ENCODE measurements at places on chromosomes 2 and 18.
A peak's percentile ranks its signal among the peaks of the same experiment; 100 is the strongest.

DNA sequence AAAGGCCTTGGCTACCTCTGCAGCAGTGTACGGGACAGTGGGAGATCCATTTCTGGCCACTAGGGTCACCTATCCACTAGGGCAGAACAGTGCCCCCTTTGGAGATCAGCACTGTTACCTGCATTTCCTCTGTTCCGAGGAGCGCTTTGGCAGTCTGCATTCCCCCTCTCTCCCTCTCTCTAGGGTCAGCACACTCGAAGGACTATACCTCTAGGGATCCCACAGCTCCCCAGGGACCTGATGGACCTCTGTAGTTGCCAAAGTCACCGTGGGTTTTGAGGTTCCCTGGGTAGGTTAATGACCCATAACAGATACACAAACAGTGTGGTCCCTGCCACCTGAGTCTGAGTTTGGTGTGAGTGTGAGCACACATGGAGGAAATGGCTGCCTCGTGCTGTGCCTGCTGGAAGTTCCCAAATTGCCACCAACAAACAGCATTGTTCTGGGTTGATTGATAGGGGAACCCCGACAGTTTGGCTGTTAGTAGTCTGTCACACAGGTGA lies 99.8 kb upstream of the VWC2L start:
- no peak for DNase-seq

- DNase-seq: peak; percentile 19
Observed at GRCh38 chr2:201696151-201696659, 2.2 kb downstream of the MPP4 start.

GRCh38 chr2:182792441-182792840 lies 74.0 kb downstream of the FRZB start:
- no peak for DNase-seq

DNA sequence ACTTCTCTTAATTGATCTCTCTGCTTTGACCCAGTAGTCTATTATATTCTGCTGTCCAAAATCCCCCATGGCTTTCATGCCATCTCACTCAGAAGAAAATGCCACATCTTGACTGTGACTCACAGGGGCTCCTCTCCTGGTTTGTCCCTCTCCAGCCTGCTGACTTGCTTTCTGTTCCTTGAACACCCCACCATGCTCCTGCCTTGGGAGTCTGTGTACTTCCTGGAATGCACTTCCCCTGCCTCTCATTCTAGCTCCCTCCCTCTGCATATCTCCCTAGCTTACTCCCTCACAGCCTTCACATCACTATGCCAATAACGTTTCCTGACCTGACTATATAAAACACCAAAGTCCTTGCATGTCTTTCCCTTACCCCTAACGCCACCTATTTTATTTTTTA lies 167.2 kb downstream of the TRIB2 start:
- no peak for DNase-seq

DNA sequence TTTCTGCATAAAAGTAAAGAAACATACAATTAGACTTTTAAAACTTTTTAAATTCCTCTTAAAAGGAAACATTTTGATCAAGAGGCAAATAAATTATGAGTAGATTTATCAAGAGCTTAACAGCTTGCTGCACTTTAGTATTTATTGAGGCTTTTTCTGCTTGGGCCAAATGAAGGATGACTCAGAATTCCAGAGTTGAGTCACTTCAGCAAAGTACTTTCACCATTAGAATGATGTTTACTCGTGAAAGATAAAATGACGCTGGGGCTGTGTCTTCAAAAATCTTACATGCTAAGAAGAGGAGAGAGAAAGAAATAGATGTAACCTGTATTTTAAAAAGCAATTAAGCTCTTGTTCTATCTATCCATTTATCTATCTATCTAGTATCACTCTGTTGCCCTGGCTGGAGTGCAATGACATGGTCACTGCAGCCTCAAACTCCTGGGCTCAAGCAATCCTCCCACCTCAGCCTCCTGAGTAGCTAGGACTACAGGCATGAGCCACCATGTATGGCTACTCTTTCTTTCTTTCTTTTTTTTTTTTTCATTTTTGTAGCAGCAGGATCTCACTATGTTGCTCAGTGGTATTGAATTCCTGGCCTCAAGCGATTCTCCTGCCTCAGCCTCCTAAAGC lies 75.3 kb upstream of the RIOK3 start:
- DNase-seq: no peak

- DNase-seq: no peak
Observed at GRCh38 chr2:140596447-140596846, 1534.4 kb downstream of the LRP1B start.
